ENCODE measurements at places on chromosomes 2 and 18.

GRCh38 chr2:8647462-8647857 lies 34.4 kb upstream of the ID2 start:
- no peak for DNase-seq

DNA sequence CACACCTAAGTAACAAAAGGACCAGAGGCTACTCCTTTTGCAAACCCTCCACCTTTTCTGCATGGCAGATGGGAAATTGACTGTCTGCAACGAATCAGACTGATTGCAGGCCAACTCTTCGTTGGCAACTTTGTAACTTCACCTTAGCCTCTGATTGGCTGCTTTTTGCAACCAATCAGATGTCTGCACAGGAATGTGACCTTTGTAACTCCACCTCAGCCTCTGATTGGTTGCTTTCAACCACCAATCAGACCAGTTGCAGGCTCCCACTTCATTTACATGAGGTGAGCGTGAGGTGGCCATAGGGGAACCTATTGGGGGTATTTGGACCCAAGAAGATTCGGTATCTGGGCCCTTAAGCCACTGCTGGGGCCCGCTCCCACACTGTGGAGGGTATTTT lies 209.0 kb downstream of the EN1 start:
- no peak for DNase-seq

DNA sequence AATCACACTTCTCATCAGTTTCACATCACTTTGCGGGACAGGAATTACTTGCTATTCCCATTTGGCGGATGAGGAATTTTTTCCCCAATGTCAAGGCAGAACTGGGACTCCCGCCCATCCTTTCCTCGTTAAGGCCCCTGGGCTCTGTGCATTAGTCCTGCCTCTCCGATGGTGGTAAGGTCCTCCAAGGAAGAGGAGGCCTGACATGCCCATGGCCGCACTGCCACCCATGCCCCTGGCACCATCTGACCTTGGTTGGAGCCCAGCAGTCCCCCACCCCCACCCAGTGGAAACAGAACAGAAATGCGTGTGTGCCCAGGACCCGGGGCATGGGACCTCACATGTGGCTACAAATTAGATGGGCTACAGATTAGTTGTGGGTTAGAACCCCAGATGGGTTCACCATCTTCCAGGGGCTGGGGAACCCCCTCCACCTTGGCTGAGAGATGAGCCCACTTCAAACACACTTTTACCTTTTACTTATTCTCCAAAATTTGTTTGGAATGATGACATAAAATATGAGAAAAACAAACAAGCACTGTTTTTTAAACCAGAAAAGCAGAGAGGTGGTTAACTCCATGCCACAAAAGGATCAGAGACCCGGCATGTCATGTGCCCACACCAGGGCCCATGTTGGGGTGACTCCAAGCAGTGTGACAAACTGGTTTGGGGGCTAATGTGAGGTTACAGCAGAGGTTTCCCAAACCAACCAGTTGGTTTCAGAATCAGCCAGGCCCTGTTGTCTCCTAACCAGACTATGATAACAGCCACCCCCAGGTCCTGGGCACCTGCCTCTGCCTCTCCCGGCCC lies 11.0 kb upstream of the DUSP2 start:
- no peak for DNase-seq

DNA sequence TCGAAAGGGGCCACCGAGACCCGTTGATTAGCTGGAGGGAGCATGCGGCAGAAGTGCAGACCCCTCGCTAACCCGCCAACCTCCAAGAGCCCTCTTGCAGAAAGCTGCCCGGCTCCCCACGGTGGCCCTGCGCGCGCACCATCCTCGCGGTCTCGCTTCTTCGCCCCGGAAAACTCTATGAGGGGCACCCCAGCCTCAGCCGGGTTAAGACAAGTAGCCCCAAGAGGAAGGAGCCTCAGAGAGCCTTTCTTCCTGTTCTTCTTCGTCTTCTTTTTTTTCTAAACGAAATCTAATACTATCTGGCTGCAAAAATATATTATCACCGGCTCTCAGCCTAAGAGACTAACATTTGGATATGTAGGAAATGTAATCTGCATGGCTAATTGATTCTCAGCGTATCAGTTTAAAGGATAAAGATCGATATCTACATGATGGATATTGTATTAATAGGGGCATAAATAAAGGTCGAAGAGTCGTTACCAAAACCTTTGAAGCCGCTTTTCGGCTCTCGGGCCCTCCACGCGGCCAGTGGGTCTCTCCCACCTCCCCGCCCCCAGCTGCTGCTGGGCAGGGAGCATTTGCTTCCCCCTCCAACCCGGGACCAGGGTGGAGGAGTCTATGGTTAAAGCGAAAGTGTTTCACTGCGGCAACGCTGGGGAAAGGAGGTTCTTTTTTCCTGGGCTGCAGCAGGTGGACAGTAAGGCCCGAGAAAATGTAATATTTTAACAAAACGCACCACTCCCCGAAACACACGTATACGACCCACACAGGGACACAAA lies 6.1 kb upstream of the PAX3 start:
- no peak for DNase-seq

DNA sequence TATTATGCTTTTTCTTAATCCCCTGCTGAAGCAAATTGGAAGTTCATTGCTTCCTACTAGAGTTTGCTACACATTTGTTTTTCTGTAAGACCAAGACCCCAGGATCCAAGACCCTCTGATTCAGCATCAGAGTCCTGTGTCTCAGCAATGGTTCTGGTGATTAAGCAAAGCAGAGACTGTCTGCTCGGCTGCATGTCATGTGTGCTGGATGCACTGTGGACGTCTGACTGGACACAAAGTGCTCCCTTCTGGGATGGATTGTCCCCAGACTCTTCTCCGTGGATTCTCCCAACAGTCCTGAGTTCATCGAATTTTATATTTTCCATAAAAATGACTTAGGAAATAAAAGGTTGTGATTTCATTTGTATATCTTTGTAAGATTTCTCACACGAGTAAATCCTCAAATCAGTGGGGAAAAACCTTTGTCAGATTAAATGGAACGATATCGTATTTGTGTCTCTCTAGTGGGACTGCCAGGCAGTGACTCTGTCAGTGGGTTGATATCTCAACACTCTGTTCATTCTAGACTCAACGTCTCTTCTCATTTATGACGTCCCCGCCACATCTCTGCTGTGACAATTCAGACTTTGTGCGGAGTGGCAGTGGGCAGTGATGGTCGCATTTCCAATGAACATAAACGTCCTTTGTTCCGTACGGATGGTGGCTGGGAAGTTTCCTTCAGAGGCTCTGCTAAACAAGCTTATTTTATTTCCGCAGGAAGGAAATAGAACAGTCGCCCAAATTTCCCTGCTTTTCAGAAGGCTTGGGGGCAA lies 58.6 kb downstream of the NCAPH start:
- DNase-seq, result no peak

DNA sequence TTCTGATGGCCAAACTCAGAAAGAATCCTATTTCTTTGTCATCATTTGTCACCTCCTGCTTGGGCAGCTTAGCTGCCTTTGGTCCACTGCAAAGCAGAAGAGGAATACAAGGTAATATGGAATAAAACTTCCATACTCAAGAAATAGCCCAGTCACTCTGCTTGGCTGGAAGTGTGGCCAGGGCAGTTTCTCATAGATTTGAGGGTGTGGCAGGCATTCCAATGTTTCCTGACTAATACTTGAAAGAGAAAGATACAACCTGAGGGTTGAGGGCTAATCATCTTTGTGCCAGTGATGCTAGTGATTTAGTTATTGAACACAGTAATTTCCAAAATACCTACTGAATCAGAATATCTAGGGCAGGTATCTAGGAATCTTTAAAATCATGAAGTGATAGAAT lies 83.1 kb downstream of the FAM161A start:
- no peak for DNase-seq

- no peak for DNase-seq
Observed at GRCh38 chr2:44191739-44192138, 23.1 kb downstream of the PPM1B start.

GRCh38 chr2:111045771-111046444 lies 74.8 kb upstream of the BCL2L11 start:
- no peak for DNase-seq

- DNase-seq, result no peak
Observed at GRCh38 chr2:10003206-10004125, 39.9 kb upstream of the KLF11 start.

DNA sequence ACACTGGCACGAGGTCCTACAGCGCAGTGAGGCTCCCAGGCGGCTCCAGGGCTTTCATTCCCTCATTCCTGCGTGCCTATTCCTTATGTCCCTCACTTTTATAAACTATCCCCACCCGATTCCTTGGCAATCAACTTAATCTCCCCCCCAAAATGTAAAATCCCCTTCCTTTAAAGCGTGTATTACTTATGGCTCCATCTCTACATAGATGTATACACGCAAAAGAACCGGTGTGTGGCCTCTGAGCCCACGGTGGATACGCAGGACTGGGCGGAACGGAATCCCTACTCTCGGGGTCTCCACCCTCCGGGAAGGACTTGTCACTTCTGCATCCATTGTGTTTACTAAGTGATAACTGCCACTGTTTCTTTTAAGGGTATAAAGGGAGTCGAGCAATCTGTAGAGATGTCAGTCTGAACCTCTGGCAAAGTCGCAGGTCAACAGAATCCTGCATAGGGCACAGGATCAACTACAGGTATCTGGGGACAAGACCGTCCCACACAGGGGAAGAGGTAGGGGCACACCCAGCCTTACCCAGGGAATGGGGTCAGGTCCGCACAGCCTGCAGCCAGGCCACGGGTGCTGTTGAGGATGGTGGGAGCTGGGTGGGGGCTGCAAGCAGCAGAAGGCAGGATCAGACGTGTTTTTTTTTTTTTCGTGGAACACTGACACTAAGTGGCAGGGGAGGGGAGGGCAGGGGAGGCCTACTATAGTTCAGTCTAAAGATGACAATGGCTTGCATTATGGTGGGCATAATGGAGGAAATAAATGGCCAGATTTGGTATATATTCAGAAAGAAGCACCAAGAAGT lies 42.1 kb downstream of the HDLBP start:
- no peak for DNase-seq

DNA sequence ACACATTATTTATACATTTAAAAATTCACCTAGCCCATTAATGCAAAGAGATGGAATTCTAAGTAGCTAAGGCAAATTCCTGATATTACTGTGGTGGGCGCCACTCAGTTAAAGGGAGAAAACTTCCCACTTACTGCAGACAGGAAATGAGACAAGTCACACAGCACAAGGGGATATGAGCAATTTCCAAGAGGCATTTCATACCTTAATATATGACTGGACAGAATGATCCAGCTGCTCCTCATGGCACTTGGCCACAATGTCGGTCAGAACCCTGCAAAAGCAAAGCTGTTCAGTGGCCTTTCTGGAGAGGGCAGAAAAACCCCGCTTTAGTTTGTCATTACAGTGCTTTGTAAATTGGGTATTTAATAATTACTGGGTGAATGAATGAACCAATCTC lies 121.4 kb upstream of the CCDC195 start:
- DNase-seq, result no peak

- no peak for DNase-seq
Observed at GRCh38 chr2:67674668-67675067, 277.5 kb downstream of the ETAA1 start.

GRCh38 chr18:74368901-74369705 lies 53.5 kb downstream of the C18orf63 start:
- DNase-seq, result no peak

DNA sequence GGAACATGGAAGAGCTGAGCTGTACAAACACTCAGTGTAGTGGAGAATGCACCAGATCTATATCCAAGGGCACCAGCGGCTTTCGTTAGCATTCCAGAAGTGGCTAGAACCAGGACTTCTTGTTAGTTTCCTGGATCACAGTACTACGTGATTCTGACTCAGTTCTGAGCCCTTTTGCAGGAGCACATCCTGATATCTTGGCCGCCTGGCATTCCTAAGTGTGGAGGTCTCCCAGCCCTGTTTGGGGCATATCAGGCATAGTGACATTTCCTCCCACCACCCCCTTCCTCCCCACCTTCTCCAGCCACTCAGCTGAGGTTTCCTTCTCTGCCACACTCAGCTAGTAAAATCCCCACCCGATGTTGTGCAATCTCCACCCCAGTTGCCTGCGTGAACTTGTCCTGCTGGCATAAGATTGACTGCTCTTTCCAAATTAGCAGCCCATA lies 63.4 kb downstream of the BMP10 start:
- no peak for DNase-seq

GRCh38 chr2:156481312-156481711 lies 45.1 kb downstream of the GPD2 start:
- no peak for DNase-seq

DNA sequence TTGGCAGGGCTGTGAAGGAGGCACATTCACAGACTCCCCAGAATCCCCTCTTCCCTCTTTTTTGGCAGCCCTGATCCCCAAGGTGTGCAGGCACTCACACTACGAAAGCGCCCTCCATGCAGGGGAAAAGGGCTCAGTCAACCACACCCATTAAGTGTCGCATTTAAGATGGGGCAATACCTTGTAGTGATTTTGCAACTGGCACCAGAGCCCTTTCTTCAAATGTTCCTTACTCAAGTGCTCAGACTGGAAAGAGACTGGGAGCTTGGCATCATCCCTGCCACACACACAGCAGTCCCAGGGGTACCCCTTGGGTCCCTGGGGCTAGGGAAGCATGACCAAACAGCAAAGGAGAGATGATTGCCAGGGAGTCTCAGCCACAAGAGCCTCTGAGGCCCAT lies 190.1 kb downstream of the HAUS1 start:
- no peak for DNase-seq

- DNase-seq, result no peak
Observed at GRCh38 chr2:42516418-42516901, 22.7 kb upstream of the KCNG3 start.

GRCh38 chr2:48770181-48770580 lies 14.7 kb upstream of the LHCGR start:
- no peak for DNase-seq

GRCh38 chr2:11875481-11875880 lies 129.0 kb downstream of the LPIN1 start:
- no peak for DNase-seq

DNA sequence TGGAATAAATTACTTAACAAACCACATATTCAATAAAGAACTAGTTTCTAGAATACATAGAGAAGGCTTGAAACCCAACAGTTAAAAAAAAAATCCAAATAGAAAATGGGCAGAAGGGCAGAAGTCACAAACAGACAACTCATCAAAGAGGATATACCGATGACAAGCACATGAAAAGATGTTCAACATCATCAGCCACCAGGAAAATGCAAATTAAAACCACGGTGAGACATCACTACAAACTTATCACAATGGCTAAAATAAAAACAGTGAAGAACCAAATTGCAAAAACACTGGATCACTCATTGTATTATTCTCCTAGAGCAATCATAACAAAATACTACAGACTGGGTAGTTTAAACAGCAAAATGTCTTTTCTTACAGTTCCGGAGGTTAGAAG lies 14.5 kb downstream of the SESTD1 start:
- DNase-seq, result no peak
